ENCODE measurements at places on chromosomes 7 and 10.

DNA sequence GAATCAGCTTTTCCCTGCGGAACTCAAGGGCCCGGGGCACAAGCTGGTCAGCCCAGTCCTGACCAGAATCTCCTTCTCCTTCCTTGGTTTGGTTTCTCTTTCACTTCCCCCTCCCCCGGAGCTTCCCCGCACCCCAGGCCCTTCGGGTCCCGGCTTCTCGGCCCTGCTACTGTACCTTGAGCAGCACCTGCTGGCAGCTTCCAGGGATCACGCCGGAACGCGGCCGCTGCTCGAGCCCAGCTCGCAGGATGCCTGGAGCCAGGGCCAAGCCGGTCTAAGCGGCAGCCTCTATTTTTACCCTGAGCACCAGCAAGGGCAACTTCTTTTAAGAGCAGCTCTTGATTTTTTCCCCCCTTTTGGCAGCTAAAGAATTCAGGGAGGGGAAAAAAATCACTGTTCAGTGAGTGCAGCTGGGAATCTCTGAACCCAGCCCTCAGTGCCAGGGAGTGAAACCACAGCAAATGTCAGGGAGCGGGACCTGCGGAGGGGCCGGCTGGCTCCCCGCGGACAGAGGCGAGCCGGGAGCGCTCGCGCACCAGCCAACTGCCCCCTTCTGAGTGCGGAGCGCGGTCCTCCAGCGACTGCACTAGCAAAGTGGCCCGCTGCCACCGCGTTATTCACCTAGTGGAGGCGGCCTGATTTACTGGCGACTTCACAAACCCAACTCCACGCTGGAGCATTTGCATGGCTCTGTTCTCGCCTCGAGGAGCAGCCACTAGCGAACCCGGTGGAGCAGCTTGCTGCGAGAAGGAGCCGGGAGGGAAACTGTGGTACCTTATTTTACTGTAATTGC, 2.4 kb upstream of the INHBA start:
- DNase-seq = peak; percentile 85

GRCh38 chr7:30001998-30002397, 12.4 kb upstream of the SCRN1 start:
- no peak for DNase-seq

- DNase-seq = no peak
Measured at GRCh38 chr10:78846760-78847159, 222.0 kb upstream of the ZMIZ1 start.

- DNase-seq = no peak
Measured at GRCh38 chr10:59644841-59645240, 64.8 kb downstream of the SLC16A9 start.

DNA sequence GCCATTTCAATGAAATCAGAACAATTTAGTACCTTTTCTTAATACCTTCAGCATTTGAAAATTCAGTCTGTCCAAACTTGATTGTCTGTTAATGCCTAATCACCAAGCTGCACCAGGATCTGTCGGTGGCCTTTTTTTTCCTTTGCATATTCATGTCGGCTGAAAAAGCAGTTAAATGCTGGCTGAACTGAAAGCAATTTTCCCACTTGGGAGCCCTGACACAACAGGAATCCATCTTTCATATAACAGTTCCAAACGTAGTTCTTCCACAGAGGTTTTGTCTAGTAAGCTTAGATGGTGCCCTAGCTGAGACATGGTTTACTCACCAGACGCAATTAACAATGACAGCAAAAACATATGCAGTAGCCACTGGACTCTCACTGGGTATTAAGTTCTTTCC, 83.6 kb upstream of the CHCHD3 start:
- DNase-seq = no peak

All from HT-29 (cell line).